ENCODE measurements at places on chromosomes 7 and 10.

DNA sequence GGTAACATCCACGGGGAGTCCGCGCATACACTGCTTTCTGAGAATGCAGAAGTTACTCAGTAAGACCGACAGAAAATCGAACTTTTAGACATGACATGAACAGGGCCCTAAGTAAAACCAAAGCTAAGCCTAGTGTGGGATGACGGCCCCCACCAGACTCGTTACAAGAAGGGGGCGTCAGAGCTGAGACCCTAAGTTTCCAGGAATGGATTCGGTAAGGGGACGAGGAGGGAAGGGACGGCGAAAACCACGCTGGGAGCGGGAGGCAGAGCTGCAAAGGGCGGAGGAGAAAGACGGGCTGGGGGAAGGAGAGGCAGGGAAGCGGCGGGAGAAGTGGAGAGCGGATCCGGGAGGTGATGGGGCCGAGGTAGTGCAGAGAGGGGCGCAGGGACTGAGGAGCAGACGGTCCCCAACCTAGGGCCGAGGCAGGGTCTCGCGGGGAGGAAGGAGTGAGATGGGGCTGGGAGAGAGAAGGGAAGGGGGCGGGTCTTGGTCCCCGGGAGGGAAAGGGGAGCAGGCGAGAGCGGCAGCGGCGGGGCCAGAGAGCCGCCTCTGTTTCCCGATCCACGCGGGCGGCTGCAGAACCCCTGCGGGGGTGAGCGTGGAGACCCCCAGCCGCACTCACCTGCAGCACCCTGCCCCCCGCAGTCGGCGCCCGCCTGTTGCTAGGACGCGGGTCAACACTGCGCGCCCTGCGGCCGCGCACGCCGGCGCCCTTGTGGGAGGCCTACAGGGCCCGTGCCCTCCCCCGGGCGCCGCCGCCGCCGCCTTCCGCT is 513 bp downstream of the ODAD2 start:
- DNase-seq, result peak; percentile 4

DNA sequence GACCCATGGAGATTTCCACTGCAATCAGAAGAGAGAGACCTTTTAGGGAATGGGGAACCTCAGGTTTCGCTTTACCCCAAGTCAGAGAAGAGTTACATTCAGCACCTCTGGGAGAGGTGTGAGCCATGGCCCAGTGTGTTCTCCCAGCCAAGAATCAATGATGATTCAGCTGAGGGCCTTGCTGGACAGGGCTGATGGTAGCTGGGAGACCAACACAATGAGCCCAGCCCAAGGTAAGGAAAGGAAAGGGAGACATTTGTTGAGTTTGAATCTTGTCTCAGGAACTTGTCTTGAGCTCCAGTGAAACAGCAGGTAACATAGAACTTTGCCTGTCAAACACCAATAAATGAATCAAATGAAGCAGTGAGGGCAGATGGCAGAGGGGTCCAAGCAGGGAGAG is 14.0 kb upstream of the PPIA start:
- no peak for DNase-seq

DNA sequence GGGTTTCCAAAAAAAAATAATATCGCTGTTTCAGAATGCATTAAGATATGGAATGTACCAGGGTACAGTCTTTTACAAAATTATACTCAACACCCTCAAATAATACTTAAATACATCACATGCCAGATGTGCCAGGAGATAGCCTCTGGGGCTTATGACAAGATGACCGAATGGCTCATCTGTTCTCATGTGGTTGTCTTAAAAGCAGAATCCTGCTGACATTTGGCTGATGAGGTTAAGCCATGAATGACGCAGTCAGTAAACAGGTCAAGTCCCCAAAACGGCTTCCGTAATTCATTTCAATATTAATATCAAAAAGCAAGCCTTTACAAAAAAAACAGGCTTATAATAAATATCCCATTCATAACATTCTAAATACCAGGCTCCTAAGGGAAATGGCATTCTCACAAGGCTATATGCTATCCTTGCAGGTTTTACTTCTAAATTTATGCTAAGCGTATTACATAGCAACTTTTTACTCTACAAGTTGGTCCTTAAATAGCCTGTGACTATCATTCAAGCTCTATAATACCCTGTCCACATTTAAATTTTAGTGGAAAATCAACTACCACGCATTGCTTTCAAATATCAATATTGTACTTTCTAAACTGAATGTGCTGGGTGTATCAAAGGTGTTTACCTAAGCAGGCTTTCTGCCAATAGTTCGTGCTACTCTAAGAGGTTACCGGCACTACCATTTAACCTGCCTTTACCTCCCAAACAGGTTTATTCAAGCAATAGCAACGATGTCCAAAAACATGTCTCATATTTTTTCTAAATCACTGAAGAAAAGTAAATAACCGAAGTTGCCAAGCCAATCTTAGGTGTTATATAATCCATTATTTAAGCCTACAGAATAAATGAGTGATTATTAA is 15.6 kb downstream of the SMURF1 start:
- no peak for DNase-seq

DNA sequence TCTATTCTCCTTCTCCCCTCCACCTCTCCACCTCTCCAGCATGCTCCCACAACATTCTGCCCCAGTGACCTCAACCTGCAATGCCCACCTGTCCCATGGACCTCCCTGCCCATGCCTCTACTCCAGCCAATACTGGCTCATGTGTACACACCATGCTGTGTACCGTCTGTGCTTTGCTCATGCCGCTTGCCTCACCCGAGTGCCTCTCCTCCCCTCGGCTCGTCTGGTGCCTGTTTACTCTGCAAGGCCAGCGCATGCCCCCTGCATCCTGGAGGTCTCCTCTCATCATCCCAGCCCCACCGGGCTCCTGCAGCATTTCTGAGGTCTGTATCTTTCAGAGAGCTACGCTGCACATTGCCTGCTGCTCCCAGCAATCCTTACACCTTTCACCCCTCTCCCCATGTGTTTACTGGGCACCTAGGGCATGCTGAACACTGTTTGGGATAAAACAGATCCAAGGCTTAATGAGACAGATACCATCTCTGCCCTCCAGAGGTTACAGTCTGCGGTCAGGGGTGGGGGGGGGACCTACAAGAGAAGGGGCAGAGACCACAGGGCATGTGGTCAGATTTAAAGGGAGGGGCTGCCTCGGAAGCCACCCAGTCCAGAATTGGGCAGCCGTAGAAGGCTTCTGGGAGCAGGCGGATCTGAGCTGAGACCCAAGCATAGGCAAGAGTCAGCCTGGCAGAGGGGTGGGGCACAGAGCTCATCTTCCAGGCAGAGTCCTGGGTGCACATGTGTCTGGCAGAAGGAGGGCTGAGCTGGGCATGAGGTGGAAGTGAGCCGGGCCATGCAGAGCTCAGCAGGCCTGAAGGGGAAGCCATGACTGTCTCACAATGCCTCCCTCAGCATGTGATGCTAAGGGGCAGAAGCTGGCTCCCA is 29.6 kb upstream of the PSAP start:
- no peak for DNase-seq

- DNase-seq, result no peak
Measured at GRCh38 chr7:151623766-151624165, 104.1 kb upstream of the RHEB start.

DNA sequence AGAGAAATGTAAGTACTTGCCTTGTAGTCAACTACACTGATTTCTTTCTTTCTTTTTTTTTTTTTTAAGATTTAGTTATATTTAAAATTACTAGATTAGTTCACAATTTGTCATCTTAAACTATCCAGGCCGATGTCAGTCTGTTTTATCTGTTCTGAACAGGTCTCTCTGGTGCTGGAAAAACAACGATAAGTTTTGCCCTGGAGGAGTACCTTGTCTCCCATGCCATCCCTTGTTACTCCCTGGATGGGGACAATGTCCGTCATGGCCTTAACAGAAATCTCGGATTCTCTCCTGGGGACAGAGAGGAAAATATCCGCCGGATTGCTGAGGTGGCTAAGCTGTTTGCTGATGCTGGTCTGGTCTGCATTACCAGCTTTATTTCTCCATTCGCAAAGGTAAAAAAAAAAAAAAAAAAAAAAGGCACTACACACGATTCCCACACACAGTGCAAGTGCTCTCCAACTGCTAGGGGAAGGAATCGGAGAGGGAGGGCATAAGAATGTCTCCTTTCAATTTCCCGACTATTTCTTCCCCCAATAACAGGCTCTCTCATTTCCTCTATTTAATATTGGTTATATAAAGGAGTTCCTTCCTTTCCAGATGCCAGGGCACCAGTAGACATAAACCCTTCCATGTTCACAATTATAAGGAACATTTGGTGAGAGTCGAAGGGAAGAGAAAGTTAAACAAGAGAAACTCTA is 53.4 kb downstream of the PAPSS2 start:
- DNase-seq, result no peak

- DNase-seq, result peak; percentile 11
Measured at GRCh38 chr10:2851566-2851965, 215.8 kb upstream of the PFKP start.

GRCh38 chr10:117603726-117604125 is 61.2 kb downstream of the EMX2 start:
- DNase-seq, result no peak

GRCh38 chr10:120789303-120790203 is 61.6 kb upstream of the WDR11 start:
- DNase-seq, result no peak

- no peak for DNase-seq
Measured at GRCh38 chr10:15140698-15141097, 27.8 kb downstream of the NMT2 start.

GRCh38 chr10:24519950-24520349 is 203.7 kb downstream of the ARHGAP21 start:
- no peak for DNase-seq

DNA sequence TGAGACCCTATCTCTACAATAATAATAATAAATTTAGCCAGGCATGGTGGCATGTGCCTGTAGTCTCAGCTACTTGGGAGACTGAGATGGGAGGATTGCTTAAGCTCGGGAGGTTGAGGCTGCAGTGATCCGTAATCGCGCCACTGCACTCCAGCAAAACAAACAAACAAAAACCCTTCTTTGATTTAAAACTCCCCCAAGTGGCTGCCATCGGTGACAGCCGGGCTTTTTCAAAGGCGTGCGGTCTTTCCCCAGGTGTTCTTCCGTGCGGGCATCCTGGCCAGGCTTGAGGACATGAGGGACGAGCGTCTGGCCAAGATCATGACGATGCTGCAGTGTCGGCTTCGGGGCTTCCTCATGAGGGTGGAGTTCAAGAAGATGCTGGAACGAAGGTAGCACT is 1.9 kb upstream of the MYH16 start:
- DNase-seq, result peak; percentile 21

GRCh38 chr10:14282276-14282675 is 48.4 kb downstream of the FRMD4A start:
- peak; percentile 38 for DNase-seq

DNA sequence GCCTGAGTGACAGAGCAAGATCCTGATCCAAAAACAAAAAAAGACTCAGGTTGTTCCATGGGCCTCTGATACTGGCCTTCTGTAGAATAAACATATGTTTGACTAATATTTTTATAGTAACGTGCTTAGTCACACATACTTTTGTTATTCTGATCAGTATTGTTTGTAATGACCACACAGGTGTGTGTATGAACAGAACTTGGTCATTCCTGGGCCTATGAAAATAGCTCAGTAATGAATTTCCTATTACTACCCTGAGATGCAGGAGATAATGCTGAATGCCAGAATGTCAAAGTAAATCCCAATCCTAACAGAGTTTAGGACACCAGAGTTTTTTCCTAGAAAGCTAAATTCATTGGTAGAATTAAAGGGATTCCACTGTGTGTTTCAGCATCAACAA is 108.7 kb downstream of the DOCK4 start:
- no peak for DNase-seq

GRCh38 chr10:88417387-88418030 is 165.6 kb downstream of the RNLS start:
- DNase-seq, result no peak

GRCh38 chr7:7169296-7169695 is 13.0 kb upstream of the C1GALT1 start:
- no peak for DNase-seq

DNA sequence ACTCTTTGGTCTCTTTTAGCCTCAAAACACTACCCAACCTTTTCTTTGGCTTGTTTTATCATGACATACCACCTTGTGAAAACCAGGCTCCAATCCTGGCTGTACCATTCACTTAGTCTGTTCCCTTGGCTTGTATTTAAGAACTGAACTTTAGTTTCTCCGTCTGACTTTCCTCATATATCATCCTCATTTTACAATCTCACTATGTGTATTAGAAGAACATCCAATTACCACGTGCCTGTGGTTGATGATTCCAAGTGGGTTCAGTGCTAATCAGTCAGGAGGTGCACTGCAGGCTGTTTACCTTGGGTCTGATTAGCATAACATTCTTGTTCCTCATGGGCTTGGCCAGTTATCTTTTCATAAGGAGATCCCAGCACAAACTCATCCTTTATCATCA is 144.8 kb upstream of the KLF14 start:
- DNase-seq, result no peak

DNA sequence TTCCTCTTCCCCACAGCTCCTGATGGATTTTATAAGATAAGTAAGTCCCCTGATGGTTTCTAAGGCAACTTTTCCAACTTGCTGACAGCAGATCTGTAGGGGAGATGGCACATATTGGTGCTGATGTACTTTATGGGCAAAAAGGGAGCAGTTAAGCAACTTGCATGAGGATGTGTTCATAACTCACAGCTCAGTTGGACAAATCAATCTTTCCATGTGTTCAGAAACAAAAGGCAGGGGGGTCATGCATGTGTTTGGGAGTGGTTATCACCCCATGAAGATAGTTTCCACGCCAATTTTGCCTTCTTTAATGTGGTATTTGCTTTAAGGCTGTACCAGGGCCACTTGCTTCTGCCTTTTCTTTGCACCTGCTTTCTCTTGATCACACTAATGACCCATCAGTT is 6.1 kb downstream of the RBM20 start:
- DNase-seq, result no peak

DNA sequence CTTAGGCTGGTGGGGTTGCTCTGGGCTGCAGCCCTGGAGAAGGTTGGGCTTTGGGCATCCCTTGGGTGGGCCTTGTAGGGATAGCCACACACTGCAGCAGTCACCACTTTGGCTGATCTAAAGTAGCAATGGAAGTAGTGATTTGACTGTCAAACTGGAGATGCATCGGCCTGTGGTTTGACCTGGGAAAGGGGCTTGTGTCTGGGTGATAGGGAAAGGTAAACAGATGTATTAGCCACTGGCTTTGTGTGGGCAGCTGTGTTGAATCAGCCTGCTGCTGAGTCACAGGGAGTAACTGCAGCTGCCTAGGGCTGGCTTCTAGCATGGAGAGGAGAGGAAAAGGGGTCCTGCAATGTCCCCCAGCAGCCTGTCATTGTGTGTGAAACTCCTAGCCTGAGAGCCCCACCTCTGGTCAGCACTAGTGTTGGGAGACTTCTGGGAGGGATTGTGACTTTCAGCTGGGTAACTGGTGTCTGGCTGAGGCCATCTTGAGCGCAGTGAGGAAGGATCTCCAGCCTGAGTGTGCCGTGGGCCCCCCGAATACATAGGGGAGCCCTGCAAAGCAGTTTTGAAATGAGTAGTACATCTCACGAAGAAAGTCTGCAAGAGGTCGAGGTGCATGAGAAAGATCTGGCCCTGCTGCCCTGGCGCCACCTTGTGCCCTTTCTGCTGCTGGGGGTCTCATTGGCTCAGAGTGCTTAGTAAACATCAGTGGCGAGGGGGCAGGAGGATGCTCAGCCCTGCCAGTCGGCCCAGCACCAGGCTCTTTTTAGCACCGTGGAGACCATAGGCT is 117.3 kb downstream of the FANK1 start:
- DNase-seq, result peak; percentile 90

- DNase-seq, result no peak
Measured at GRCh38 chr10:24759672-24760071, 36.0 kb upstream of the ARHGAP21 start.

All from renal cortical epithelial cell (primary cell).